Amniotic epithelial cell (primary cell): ENCODE measurements at places on chromosomes 11 and 22.
A peak's percentile ranks its signal among the peaks of the same experiment; 100 is the strongest.

DNA sequence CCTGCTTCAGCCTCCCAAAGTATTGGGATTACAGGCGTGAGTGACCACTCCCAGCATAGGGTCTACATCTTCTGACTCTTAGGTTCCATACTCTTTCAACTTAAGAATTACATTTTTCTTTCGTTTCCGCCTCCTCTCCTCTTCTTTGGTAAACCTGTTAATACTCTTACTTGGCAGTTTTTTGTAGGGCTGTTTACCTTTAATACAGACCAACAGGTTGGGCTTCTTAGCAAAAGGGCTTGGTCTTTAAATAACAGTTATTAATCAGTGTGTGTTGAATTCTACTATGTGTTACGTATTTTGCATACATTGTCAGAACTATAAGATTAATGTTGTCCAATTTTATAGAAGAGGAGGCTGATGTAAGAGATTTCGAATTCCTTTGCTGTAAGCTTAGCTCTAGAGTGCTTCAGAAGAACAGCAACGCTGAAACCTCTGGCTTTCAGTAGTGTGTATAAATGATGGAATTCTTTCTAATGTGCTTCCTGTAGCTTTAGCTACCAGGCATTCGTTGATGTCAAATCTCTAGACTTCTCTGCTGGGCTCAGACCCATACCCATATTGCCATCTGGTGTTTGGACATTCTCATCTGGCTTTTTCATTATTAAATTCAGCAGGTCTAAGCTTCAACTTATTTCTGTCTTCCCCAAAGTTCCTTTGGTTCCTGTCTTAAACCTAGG lies 3.1 kb downstream of the FDX1 start:
- DNase-seq = peak; percentile 49

DNA sequence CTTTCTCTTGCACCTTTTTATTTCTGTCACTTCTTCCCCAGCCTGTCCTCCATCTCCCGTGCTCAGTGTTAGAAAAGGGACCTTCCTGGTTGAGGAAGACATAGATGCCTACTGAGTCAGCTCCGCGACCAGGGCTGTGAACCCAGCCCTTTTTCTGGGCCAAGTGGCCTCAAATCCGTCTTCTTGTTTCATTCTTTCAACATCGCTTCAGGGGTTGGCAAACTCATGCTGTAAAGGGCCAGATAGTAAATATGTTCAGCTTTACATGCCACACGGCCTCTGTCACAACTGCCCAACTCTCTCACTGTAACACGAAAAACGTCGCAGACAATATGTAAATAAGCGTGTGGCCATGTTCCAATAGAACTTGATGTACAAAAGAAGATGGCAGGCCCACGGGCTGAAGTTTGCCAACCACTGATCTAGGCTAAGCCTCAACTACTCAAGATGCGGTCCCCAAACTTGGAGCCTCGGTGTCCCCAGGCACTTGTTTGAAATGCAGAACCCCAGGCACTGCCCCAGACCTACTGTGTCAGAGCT lies 338.4 kb downstream of the MN1 start:
- DNase-seq = no peak

GRCh38 chr22:36741968-36742367 lies 34.0 kb downstream of the IFT27 start:
- no peak for DNase-seq

GRCh38 chr11:101523634-101524260 lies 60.1 kb downstream of the TRPC6 start:
- no peak for DNase-seq

- peak; percentile 24 for DNase-seq
Measured at GRCh38 chr11:111582881-111583280, 19.4 kb upstream of the SIK2 start.

DNA sequence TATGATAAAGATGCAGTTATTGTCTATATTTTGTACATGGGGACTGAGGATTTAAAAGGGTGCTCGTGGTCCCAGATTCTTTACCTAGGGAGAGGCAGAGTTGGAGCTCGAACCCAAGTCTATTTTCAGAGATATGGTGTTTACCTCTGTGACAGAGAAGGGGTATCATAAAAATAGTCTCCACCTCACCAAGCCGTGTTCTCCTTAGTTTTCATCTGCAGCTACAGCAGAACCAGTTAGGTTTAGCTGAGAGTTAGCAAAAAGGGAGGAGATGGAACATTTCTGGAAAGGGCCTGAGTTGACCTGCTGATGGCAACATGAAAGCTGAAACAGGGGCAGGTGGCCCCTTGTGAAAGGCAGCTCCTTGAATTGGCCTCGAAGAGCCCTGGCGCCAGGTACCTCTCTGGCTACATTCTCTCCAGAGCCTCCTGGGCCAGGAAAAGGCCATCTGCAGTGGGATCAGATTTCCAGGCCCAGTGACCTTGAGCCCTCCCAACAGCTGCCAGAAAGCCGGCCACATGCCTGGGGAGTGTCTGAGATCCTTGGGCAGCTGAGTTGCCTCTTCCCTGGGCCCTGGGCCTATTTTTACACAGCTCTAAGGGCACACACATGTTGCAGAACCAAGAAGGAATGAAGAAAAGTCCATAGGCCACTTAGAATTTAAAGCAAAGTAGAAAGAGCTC lies 136.6 kb downstream of the NAV2 start:
- DNase-seq = no peak

DNA sequence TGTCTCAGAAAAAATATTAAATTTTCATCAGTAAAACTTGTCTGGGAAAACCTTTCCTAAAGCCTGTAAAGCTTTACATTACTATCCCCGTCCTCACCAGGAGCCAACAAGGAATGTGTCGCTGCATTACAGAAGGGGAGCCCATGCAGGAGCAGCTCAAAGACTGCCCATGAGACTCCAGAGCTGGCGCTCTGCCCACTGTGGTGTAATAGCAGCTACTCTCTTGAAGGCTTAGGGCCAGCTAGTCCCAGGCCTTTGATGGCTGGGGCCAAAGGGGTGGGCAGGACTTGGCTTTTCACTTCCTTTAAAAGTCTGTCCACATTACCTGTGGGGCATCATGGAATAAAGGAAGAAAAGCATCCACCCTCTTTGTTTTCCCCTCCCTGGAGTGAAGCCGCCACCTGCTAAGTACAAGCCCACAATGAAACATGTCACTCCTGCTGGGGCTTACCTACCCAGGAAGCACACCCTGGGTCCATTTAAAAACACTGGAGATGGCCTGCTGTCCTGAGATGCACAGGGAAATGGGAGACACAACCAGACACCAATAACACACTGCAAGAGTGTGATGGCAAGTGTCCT lies 150.7 kb downstream of the ADAMTS15 start:
- DNase-seq = peak; percentile 63

DNA sequence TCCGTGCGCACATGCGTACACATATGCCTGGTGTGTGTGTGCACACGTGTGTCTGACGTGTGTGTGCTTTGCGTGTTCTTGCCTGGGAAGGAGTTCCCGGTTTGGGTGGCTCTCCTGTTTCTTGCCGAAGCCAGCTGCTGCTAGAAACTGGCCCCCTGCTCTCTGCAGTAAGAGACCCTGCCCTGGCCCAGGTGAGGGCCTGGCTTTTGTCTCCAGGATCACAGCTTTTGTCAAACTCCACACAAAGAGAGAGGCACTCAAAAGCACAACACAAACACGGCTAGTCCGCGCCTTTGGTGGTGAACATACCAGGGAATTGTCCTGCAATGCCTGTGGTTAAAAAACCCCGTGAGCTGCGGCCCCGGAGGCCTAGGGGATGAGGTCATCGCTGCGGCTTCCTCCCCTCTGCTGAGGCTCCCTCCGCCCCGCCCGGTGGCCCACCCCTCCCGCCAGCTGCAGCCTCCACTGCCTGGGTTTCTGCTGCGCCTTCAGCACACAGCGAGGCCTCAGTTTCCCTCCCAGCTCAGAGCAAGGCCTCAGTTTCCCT lies 88.9 kb downstream of the KCNQ1 start:
- DNase-seq = peak; percentile 94

DNA sequence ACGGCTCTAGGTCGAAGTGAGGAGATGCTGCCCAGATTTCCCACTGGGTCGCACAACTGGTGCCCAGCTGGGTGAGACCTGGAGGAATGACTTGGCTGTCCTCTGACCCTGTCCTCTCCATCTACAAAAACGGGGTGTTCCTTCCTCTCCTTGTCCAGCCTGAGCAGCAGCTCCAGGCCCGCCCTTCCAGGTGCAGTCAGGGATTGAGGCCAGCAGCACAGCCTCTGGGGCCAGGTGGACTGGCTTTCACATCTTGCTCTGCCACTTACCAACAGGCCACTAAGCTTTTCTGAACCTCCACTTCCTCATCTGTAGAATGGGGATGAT lies 91.7 kb upstream of the LMO1 start:
- DNase-seq = no peak

DNA sequence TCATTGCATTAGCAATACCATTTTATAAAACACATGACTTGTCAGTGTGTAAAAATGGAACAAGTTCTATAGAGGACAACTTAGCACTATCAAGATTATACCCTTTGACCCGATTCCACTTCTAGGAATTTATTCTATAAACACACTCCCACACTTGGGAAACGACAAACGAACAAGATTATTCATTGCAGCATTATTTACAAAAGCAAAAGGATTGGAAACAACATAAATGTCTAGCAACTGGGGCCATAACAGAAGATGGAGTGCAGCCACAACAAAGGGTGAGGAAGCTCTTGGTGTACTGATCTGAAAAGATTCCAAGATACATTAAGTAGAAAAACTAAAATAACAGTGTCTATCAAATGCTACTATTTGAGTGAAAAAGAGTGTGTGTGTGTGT lies 2.3 kb upstream of the IRAG1 start:
- no peak for DNase-seq

- DNase-seq = no peak
Measured at GRCh38 chr11:104652996-104653395, 245.3 kb downstream of the CASP12 start.

GRCh38 chr11:113179181-113179704 lies 135.1 kb upstream of the TTC12 start:
- DNase-seq = no peak

GRCh38 chr11:13261591-13262061 lies 16.0 kb upstream of the BMAL1 start:
- DNase-seq = peak; percentile 81

DNA sequence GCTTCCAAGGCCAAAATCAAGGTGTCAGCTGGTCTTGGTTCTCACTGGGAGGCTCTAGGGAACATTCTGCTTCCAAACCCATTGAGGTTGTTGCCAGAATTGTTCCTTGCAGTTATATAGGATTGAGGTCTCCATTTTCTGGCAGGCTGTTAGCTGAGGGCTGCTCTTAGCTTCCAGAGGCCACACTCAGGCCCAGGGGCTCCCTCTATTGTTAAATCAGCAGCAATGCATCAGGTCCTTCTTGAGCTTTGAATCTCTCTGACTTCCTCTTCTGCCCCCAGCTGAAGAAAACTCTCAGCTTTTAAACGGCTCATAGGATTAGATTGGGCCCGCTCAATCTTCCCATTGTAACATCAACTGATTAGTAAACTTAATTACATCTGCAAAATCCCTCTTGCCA lies 39.3 kb upstream of the BSX start:
- DNase-seq = peak; percentile 46

- no peak for DNase-seq
Measured at GRCh38 chr11:35338921-35339320, 80.4 kb downstream of the SLC1A2 start.

- DNase-seq = no peak
Measured at GRCh38 chr11:102147015-102147414, 36.8 kb downstream of the YAP1 start.

GRCh38 chr22:20449819-20450550 lies 12.4 kb upstream of the SCARF2 start:
- no peak for DNase-seq

DNA sequence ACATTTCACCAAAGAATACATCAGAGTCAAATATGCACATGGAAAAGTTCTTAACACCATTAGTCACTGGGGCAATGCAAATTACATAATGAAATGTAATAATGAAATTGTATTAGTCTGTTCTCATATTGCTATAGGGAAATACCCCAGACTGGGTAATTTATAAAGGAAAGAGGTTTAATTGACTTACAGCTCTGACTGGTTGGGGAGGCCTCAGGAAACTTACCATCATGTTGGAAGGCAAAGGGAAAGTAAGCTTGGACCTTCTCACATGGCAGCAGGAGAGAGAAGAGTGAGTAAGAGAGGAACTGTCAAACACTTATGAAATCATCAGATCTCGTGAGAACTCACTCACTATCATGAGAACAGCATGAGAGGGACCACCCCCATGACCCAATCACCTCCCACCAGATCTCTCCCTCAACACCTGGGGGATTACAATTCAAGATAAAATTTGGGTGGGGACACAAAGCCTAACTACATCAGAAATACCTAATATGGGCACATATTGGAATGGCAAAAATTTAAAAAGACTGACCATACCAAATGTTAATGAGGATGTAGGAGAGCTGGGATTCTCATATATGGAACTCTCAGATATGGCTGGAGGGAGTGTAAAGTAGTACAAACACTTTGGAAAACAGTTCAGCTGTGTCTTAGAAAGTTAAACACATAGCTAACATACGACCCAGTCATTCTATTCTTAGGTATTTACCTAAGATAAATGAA lies 65.1 kb upstream of the CD44 start:
- DNase-seq = no peak

DNA sequence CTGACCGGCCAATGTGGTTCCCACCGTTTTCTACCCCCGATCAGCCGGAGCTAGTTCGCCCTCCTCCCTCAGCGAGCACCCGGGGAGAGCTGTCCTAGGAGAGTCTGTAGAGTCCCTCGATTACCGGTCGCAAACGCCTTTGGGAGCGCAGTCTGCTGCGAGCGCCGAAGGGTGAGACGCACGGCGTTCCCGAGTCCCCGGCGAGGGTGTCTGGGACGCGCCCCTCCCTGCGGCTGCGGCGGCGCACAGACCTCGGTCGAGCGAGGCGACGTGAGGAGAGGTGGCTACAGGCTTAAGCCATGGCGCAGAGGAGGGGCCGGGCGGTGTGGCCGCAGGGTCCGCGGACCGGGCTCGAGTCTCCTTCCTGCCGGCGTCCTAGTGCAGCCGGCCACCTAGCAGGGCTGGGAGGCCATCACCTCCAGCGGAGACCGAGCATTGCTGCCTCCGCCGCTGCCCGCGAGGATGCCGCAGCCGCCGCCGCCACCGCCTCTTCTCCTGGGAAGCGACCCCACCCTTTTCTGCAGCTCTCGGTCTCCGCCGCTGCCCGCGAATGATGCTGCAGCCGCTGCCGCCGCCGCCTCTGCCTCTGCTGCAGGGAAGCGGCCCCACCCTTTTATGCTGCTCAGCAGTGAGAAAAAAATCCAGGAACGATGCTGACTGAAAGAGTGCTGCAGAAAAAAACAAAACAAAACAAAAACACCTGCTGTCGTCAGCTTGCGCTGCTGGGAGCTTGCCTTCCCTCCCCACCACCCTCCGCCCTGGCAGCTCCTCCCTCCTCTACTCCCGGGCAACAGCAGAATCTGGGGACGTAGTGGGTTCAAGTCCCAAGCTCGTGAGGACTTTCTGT lies at the start of gene MAP6:
MAP6 (minus strand) TSS at position 588 of the 847 bp plus-strand sequence. CDS start 669 bp downstream, outside the sequence.
- no peak for DNase-seq

DNA sequence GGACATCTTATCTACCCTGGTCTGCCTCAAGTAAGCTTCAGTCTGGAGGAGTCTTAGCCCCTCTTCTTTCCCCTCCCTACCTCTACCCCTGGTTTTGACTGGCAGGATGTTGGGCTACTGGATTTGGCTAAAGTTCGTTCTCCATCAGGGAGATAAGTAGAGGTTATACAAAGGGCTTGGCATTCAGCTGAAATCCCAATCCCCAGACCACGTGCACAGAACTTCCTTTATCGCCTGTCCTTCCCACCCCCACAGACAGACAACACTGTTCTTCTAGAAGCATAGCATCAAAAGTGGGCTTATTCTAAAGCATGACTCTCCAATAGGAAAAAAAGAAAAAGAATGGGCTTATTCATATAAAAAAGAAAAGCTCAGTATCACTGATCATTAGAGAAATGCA lies 7.8 kb downstream of the PRG3 start:
- DNase-seq = no peak

- DNase-seq = no peak
Measured at GRCh38 chr22:38465673-38466490, 2.0 kb upstream of the KDELR3 start.
